ENCODE measurements at places on chromosomes 2 and 18.

GRCh38 chr2:20430035-20430434 is 16.8 kb upstream of the RHOB start:
- DNase-seq, result no peak

- DNase-seq, result no peak
Measured at GRCh38 chr2:166614503-166614902, 120.5 kb upstream of the SCN7A start.

DNA sequence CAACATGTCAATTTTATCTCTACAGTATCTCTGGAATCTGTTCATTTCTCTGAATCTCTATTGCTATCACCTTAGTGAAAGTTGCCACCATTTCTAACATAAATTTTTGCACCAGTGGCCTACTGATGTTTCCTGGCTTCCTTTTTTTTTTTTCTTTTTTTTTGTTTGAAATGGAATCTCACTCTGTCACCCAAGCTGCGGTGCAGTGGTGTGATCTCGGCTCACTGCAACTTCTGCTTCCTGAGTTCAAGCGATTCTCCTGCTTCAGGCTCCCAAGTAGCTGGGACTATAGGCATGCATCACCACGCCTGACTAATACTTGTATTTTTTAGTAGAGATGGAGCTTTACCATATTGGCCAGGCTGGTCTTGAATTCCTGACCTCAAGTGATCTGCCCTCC is 35.1 kb downstream of the KCNJ13 start:
- DNase-seq, result no peak

- no peak for DNase-seq
Measured at GRCh38 chr2:241187101-241187917, 1.2 kb upstream of the ANO7 start.

- DNase-seq, result no peak
Measured at GRCh38 chr18:23142251-23142929, 7.1 kb downstream of the CABLES1 start.

- DNase-seq, result no peak
Measured at GRCh38 chr2:168354499-168354898, 101.6 kb upstream of the CERS6 start.

GRCh38 chr2:170930131-170930990 is 1.3 kb downstream of the GORASP2 start:
- DNase-seq, result peak; percentile 19

DNA sequence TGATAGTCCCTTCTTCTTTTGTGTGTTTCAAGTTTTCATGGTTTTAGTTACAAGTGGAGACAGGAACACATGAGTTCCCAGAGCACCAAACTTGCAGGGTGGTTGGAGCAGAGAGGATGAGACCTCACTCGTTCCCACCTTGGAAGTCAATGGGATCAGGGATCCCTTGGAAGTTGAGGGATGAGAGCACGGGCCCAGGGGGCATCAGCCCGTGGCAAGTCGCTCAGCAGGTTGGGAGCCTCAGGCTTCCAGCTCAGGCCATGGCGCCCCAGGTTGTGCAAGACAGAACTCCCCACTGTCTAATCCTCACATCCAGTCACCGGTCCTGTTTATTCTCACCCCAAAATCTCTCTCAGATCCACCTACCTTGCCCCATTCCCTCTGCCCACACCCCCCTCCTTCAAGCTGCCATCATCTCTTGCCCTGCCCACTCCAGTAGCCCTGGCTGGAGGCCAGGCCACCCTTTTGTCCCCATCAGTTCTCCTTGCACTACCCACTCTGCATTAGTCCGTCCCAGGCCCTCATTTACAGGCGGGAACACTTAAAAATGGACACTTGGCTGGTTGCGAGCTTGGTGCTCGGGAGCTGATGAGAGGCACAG is 37.6 kb upstream of the FOSL2 start:
- DNase-seq, result no peak

- DNase-seq, result no peak
Measured at GRCh38 chr18:22868831-22869230, 64.3 kb upstream of the RBBP8 start.

DNA sequence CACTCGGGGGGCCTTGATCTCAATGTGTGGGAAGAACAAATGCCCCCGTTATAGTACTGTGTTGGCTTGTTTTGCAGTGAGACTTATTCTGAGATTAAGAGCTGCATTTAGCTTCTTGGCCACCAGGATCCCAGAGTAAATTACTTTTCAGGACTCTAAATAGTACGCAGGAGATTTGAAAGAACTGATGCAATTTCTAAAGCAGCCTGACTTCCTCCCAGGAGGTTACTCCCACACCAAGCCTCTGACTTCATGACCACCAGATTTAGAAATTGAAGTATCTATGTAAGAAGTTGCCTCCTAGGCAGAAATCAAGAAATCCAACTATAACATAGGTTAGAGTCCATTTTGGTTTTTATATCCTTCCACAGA is 67.0 kb downstream of the FEZ2 start:
- peak; percentile 58 for DNase-seq

DNA sequence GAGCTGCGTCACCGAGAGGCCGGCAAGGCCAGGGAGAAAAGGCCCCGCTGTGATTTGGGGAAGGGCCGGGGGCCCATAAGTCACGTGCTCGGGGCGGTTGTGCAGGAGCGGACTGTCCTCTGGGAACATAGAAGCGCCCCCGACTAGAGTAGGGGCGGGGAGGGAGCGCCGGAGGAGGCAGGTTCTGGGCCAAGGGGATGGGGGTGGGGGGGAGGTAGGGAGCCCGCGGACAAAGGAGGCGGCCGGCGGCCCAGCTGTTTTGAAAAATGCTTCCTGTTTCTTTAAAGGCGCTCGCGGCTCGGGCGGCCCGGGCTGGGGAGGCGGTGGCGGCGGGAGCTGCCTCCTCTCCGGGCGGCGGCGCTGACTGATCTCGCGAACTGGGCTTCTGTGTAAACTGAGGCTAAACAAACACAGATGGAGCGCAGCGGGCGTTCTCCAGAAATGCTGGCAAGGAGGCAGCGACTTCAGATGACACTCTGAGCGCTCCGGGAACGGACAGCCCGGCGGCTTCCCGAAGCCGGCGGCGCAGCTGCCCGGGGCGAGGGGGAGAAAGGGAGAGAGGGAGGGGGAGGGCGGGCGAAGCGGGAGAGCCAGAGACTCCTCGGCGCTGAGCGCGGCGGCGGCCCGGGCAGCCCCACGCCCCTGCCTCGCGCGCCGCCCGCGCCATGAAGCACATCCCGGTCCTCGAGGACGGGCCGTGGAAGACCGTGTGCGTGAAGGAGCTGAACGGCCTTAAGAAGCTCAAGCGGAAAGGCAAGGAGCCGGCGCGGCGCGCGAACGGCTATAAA is at the start of gene ATOH8:
ATOH8 (plus strand) TSS at position 467 of the 788 bp plus-strand sequence; CDS start at position 666, 199 bp downstream.
- DNase-seq, result peak; percentile 75

DNA sequence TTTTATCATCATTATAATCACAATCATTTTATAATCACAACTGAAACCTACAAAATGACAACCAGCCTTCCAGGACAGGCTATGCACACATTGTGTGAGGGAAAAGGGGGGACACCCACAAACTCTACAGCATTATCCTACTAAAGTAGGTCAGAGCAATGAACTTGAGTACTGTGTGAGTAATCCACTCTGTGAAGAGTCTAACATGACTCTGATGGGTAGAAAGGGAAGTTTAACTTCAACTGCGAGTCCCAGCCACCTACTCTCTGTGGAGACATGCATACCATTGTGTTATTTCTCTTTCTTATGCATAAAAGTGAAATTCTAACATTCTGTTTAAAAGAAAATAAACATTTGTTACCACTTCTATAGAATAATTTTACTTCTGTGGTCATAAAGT is 177.9 kb downstream of the ZNF516 start:
- no peak for DNase-seq

GRCh38 chr2:215401896-215402379 is 33.9 kb downstream of the FN1 start:
- peak; percentile 89 for DNase-seq

DNA sequence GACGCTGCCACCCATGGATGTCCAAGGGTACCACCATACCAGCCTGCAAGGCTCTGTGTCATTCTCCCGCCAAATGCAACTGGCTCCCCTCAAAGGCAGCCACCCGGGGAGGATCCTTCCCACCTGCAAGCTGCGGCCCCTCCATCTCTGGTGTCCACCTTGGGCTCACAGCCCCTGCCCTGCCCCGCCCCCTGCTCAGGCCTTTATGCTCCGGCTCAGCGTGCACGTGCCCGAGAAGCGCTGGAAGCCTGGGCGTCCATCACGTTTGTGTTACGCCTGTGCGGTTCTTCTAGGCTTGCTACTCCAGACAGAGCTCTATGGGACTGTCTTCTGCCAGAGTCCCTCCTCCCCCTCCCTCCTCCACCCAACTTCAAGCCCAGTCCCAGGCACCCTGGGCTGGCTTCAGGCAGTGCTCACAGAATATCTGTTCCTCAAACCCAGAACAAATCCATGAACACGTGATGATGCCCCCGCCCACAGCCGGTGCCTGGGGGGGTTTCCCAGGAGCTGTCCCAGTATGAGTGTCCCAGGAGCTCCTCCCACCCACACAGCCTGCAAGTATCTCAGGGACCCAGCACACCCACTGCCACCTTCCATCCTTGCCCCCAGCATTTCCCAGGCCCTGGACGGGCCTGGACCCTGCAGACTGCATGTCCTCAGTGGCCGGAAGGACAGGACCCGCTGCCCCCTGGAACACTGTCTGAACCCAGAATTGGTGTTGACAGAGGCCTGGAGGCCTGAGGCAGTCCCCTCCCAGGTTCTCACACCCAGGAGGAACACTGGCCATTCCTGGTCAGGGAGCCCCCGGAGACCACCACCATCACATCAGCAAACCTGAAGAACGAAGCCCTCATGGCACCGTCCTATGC is 30.3 kb downstream of the KIF1A start:
- no peak for DNase-seq

DNA sequence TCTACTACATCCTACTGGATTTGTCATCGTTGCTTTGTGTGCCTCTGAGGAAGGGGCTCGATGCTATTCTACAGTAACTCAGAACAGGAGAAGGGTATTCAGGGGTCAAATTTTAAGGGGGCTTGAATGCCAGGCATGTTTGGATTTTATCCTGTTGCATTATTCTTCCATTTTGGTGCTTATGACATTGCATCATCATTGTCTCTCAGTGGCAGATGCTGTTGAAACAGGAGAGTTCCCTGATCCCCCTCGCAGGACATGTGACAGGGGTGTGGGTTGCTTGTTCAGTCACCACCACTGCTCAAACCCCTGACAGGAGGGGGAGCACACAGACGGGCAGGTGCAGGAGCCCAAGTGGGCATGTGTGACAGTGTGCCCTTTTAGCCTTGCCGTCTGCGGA is 156.7 kb downstream of the SLC4A3 start:
- no peak for DNase-seq

DNA sequence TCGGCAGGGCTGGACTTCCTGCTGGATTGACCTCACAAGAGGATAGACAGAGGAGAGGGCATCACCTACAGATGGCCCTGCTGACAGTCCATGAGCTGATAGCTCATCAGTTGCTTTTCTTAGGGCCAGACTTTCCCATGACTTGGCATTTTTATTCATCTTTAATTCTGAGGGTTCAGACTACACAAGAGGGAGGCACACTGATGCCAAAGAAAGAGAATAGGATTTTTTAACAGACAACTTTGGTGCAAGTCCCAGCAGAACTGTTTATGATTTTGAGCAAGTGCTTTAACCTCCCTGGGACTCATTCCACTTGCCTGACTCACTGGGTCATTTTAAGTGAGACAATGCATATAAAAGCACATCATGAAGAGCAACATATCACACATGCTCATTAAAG is 299.2 kb downstream of the INSIG2 start:
- peak; percentile 82 for DNase-seq

- no peak for DNase-seq
Measured at GRCh38 chr2:10146366-10147005, 23.9 kb downstream of the RRM2 start.

GRCh38 chr2:145691659-145692058 is 1171.7 kb upstream of the ZEB2 start:
- DNase-seq, result no peak

- DNase-seq, result no peak
Measured at GRCh38 chr2:136323935-136324334, 206.0 kb upstream of the CXCR4 start.

DNA sequence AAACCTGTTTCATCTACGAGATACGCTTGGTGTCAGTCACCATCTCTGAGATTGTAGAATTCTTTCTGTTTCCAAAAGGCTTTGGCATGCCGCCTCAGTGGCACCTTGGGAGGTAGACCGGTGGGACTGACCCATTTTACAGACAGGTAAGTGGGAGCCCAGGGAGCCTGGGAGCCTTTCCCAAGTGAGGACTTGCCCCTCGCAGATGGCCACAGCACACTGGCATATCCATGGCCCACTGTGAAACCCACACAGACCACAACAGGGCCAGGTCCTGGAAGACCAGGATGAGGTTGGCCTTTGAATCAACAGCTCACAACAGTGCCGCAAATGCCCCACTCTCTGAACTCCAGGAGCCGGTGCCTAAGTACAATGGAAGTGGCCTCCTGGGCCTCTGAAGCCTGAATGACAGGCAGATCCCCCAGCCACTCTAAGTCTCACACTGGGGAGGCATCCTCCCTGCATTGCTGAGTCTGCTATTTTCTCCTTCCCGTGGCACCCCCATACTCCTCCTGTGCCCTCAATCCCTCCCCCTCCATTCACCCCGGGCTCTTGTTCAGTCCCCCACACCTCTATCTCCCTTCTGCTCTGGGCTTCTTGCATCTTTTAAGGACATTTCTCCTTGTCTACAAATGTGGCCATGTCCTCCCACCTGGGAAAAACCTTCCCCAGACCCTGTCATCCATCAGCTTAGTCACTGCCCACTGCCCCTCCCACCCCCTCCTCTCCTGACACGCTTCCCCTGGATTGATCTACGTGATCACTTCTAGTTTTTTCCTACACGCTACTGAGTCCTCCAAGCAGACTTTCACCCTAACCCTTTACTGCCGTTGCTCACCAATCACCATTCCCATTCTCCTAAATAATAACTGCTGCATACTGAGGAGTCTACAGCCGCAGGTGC is 26.2 kb downstream of the CENPA start:
- DNase-seq, result no peak

GRCh38 chr2:27655155-27655951 is 8.1 kb downstream of the SUPT7L start:
- DNase-seq, result peak; percentile 56

DNA sequence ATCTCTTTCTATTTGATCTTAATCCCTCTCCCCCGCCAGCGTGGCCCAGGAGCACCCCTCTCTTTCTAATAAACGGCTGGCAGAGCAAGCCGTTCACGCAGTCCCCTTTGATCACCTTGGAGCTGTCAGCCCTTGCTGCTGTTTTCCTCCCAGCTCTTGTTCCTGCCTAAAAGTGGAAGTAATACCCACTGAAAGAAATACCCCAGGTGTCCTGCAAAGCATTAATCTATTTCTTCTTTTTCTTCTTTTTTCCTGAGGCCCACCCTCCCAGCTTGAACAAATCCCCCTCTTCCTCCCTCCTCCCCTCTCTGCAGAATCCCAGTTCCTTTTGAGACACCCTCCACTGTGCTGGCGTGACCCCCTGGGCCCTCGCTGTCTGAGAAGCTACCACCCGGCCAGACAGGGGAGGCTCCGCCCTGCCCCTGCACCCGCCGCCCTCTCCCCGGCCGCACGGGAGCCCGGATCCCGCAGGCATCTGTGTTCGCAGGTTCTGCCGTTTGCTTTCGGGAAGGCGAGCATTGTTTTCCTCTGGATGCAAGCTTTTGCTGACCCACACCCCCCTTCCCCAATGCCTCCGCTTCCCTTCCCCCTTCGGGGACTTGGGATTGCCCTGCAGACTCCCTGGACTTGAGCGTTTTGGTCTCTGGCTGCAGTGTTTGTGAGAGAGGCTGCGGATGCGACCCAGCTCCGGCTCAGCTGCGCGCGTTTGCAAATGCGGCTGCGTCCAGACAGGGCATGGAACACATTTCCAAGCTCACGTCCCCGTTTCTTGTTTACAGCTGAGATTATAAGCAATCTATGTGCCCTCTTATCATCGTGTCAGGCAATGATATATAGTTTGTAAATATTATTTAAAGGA is 631.5 kb downstream of the NYAP2 start:
- DNase-seq, result peak; percentile 71

- no peak for DNase-seq
Measured at GRCh38 chr2:239119346-239120126, 271.7 kb downstream of the TWIST2 start.

GRCh38 chr18:22734791-22735627 is 198.1 kb upstream of the RBBP8 start:
- DNase-seq, result peak; percentile 82
